ENCODE measurements at places on chromosomes 4 and X.

DNA sequence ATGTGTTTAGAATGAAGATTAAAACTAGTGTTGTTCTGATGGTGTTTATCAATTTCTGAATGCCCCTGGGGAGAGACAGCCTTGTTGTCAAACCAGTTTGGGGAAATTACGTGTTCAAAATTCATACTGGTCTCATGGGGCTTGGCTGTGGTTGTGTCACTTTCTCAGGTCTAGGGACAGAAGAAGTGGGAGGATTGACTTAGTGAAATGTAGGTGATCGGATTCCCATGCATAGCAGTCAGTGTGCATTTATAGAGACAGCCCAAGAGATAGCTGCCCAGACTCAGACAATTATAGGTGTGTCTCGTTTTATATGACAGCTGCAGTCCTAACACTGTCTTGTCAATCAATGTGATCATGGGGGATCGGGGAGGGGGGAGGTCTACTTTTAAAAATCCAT lies 94.4 kb upstream of the CLCN4 start:
- no peak for DNase-seq

DNA sequence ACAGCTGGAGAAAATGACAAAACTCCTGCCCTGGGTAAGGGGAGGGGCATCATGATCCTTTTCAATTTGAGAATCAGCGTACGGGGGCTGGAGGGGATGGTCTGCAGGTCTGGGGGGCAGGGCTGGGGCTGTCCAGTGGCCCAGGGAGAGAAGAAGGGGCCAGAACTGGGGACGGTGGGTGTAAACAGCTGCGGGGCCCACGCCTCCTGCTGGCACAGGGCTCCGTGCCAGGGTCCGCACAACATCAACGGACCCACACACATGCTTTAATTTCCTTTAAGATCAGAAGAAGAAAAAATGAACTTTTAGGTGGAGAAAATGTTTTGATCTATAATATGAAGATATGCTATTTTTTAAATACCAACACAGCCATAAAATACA lies 52.1 kb downstream of the PSAPL1 start:
- no peak for DNase-seq

DNA sequence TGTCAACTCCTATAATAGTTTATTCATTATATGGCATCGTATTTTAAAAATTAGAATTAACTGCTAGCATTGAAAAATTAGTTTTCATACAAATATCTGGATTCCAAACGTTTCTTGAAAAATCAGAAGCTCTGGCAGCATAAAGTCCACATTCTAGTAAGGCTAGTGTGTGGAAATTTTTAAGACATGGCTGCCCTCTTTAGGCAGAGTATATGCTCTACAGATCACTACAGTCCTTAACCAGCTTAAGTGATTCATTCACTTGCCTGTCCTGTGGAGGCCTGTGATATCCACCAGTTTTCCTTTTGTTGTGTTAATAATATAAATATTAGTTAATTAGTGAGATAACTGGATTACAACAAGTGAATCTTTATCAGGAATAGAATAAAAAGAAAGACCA lies 287.2 kb downstream of the OPHN1 start:
- DNase-seq = peak; percentile 43

- no peak for DNase-seq
Measured at GRCh38 chrX:71184803-71185495, 38.1 kb upstream of the GJB1 start.

GRCh38 chrX:24241822-24242648 lies 71.8 kb downstream of the SUPT20HL2 start:
- peak; percentile 31 for DNase-seq

DNA sequence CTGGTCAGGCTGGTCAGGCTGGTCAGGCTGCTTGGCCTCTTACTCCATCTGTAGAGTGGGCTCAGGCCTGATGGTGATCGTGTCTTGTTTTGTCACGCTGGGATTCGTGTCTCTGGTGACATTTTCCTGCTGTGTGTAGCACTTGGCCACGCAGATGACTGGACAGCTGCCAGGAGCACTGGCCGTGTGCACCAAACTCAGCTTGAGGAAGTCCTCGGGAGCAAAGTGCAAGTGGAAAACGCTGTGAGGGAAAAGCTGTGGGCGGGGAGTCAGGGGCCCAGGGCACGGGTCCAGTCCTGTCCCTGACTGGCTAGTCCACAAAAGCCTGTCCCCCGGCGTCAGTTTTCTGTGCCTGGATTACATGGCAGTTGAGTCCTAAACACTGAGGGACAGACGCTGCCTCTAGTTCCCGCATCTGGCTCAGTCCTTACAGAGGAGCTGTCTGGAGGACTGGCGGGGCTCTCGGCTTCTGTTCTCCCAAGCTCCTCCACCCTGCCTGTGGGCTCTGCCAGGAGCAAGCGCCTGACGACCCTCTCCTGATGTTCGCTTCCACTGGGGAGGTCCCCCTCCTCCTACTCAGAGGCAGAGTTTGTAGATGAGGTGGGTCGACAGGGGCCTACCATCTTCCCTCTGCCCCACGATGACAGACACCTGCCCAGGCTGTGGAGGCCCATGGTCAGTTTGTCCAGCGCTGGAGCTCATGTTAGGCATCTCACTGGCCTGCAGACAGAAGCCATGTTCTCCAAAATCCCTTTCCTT lies 35.9 kb upstream of the GRPEL1 start:
- no peak for DNase-seq

- DNase-seq = no peak
Measured at GRCh38 chrX:54180403-54180802, 2.7 kb downstream of the FAM120C start.

DNA sequence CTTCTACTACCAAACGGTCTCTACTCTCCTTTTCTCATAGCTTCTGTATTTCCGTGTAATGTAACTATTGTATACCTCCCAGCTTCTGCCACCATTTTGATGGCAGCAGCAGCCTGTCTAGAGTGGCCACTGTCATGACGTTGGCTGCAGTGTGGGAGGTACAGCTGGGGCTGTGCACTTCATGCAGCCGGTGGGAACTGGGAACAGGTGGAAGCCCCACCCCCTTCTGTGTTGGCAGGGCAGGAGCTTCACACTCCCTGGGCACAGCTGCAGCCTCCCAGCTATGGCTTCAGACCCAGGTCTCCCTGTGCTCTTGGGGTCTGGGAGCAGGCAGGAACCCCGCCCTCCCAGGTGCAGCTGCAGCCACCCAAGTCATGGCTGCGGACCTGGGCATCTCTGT lies 49.8 kb upstream of the SEC24B start:
- DNase-seq = no peak

- no peak for DNase-seq
Measured at GRCh38 chrX:117835034-117835433, 281.6 kb downstream of the KLHL13 start.

DNA sequence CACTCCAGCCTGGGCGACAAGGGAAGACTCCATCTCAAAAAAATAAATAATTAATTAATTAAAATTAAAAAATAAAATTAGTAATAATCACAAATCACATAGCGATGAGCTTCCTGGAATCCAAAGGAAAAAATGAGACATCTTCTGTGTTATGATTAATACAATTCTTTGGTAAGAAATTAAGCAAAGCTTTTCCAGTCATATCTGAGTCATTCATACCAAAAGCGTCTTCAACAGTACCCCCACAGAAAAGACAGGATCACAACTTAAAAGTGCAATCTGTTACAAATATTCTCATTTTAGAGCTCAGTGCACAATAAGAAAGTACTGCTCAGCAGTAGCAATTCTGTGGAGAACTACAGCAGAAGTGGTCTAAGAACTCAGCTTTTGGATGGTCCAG lies 168.5 kb upstream of the MXRA5 start:
- DNase-seq = no peak

- no peak for DNase-seq
Measured at GRCh38 chrX:136870064-136870463, 10.5 kb downstream of the RBMX start.

GRCh38 chr4:73068491-73069337 lies 802 bp downstream of the COX18 start:
- no peak for DNase-seq

GRCh38 chrX:122094611-122095010 lies 1047.2 kb downstream of the GLUD2 start:
- DNase-seq = no peak

DNA sequence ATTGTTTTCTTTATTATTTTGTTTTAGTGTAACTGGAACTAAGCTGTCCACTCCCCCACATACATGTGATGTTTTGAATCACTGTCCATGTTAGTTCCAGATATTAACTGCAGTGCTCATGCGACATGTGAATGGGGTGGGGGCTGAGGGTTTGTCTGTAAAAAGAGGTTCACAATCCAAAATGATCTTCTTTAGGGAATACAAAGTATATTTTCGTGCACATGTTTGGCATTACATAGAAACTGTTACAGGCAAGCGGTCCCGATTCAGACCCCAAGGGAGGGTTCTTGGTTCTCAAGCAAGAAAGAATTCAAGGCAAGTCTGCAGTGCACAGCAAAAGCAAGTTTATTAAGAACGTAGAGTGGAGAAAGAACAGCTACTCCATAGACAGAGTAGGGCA lies 296.5 kb upstream of the CLNK start:
- DNase-seq = no peak

DNA sequence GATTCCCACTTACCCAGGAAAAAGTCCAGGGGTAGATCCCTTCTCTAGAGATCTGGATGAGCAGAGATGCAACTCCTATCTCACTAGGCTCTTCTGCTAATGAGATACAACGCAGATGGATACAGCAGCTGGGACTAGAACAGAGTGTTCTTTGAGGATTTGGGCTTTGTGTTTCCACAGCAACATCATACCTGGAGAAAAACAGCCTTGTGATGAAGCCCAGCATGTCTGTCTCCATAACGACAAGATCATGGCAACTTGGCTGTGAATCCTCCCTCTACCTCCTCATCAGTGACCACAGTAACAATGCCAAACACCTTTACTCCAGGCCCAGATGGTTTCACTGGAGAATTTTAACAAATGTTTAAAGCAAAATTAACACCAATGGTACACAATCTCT lies 80.1 kb downstream of the RCHY1 start:
- no peak for DNase-seq

GRCh38 chrX:129433945-129434344 lies 89.3 kb downstream of the SMARCA1 start:
- DNase-seq = no peak

- peak; percentile 86 for DNase-seq
Measured at GRCh38 chrX:40266490-40267333, 169.0 kb upstream of the BCOR start.
